Natural killer cell (primary cell): ENCODE measurements at places on chromosomes 11 and 22. TPM values are rescaled to one million over a fixed set of nuclear protein-coding genes. Genes with fewer than 3 reads are reported as not detected.

DNA sequence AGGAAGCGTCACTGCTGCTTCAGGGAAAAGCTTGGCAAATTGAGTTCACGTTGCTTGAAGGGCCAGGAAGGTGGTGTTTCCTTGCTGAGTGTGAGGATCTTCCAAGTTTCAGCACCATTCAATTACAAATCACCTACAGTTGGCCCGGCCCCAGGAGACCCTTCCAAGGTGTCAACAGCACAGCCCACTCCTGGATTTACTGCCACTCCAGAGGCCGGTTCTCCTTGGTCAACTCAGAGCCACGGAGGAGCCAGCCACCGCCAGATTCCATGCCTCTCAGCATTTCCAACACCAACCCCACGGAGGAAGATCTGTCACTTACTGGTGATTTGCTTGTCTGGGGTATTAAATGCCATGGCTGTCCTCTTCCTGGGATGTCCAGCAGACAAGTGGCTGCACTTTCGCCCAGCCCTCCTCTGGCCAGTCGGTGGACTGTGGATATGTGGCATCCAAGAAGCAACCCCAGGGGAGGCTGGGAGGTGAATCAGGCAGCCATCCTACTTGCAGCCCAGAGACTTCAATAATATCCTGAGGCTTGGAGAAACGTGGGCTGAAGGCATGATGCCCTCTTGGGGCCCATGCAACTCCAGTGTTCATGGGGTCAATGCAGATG lies 74.1 kb upstream of the SHANK2 start:
- no peaks in the 10 kb centered on the region for H3K27me3 ChIP-seq
- no peak for DNase-seq
- no peaks in the 10 kb centered on the region for H3K36me3 ChIP-seq

- H3K36me3 ChIP-seq, result no peaks in the 10 kb centered on the region
- H3K27me3 ChIP-seq, result no peaks in the 10 kb centered on the region
- no peak for DNase-seq
- H3K4me1 ChIP-seq, result no peaks in the 10 kb centered on the region
Measured at GRCh38 chr11:11089805-11090204, 232.0 kb upstream of the ZBED5 start.

DNA sequence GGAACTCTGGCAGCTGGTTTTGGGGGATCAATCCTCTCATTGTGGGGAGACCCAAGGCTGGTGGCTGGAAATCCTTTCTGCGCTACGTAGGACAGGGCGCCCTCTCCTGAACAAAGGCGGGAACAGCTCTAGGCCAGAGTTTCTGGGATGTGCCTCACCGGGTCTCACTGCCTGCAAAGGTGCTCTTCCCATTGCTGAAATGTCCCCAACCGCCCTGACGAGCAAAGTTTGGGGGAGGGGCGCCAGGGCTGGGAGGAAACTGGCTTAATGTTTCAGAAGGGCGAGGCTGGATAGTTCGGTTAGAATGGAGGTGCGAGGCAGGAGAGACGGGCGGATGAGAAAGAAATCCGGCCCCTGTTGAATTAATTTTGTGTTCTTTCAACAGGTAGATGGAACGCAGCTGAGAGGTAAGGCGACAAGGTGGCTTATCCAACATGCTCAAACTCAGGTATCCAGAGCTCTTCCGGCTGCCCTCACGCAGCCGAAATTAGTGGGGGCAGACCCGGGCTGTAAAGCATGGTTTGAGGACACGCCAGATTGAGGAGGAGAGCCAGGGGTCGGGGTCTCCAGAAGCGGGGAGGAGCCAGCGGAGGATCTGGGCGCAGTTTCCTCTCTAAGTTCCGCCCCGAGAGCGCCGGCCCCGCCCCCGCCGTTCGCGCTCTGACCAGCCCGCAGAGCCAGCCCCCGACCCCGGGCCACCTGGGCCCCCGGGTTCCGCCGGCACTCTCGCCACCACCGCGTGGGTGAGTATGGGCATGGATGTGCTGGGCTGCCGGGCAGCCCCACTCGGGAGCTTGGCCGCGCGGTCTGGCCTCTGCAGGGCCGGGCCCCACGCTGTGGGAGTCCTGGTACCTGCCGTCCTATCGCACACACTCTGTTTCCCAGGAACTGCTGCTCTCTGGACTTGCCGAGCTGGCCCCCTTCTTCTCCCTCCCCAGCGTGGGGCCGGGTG lies at the start of gene PGAP2:
TSS of gene PGAP2 (plus strand) at position 652 of the 952 bp plus-strand sequence. CDS start 2,700 bp downstream, outside the sequence.
- peaks cover 14% of the 10 kb centered on the region for H3K4me1 ChIP-seq
- H3K4me3 ChIP-seq, result peak within 1 kb of the TSS; percentile 78
- no peaks in the 10 kb centered on the region for H3K36me3 ChIP-seq
- peak; percentile 59 for DNase-seq
- peak within 1 kb of the TSS; percentile 49 for H3K27ac ChIP-seq

RAG2 gene
- not detected for total RNA-seq

DNA sequence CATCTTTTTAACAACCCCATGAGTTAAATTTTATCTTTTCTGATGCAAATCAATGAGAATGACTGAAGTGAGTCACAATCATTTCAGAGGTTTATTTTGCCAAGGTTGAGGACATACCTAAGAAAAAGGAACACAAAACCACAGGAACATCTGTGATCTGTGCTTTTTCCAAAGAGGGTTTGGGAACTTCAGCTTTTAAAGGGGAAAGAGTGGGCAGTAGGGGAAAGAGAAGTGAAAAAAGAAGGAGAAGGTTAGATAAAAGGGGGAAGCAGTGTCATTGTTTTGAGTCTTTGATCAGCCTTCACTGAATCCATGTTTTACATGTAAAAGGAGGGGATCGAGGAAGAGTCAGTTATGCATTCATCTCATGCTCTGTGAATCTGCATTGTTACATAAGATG lies 45.3 kb upstream of the SPON1 start:
- no peak overlapping the region for H3K27ac ChIP-seq
- H3K27me3 ChIP-seq, result peaks cover 5% of the 10 kb centered on the region
- no peak for DNase-seq
- no peaks in the 10 kb centered on the region for H3K36me3 ChIP-seq

UVRAG gene
- total RNA-seq, result 39.9 TPM

GRCh38 chr22:31332886-31333285 lies 13.3 kb downstream of the PATZ1 start:
- no peak overlapping the region for H3K27ac ChIP-seq
- no peak for DNase-seq

MS4A12 gene
- not detected for total RNA-seq
